Renal cortical epithelial cell (primary cell): ENCODE measurements at places on chromosomes 1 and 21. TPM values are rescaled to one million over a fixed set of nuclear protein-coding genes. Genes with fewer than 3 reads are reported as not detected.
A peak's percentile ranks its signal among the peaks of the same experiment; 100 is the strongest.

Gene KIAA0040
- 6.1 and 8.7 TPM in 2 replicates for total RNA-seq

Gene AMPD2
- 62.7 and 71.7 TPM in 2 replicates for total RNA-seq

- DNase-seq = no peak
These were observed 124.6 kb downstream of the NRDC start for GRCh38 chr1:51753969-51754368.

- DNase-seq = peak; percentile 56
These were observed 4.8 kb downstream of the FAM131C start for GRCh38 chr1:16068356-16069270.

- no peak for DNase-seq
These were observed 183.5 kb downstream of the BRINP2 start for GRCh38 chr1:177354247-177354646.
